ENCODE measurements at places on chromosomes 16 and 17.

- DNase-seq = peak; percentile 13
Observed at GRCh38 chr16:56513972-56514371, 5.9 kb downstream of the BBS2 start.

DNA sequence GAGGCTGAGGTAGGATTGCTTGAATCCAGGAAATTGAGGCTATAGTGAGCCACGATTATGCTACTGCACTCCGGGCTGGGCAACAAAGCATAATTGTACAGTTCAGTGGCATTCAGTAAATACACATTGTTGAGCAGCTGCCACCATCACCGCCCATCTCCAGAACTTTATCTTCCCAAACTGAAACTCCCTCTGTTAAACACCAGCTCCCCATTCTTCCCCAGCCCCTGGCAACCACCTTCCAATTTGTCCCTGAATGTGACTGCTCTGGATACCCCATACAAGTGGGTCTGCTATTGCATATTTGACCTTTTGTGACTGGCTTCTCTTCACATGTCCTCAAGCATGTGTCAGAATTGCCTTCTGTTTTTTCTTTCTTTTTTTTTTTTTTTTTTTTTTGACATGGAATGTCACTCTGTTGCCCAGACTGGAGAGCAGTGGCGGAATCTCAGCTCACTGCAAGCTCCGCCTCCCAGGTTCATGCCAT is 2.9 kb downstream of the RPL38 start:
- no peak for DNase-seq

DNA sequence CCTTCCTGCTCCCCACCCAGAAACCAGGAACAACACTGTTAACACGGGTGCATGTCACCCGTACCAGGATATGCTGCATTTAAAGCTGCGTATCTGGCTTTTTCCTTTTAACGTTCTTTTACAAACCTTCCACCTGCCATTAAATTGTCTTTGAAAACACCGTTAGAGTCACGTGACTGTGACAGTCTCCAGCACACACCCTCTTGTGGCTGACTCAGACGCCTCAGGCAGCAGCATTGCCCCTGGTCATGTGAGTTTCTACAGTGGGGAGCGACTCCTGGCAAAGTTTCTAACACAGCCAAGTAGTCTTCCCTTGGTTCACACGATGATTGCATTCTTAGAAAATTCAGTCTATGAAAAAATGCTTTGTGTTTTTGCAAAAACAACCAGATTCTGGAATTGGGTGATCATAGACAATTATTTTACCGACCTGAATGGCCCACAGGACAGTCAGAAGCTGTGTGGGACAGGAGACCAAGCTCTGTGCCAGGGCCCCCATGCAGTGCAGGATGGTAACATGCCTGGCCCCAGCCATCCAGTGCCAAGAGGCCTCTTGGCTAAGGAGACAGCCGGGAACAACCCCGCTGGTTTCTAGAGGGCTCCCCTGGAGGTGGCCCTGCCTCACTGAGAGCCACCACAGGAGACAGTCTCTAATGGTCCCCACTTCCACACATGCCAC is 199.1 kb downstream of the KATNIP start:
- peak; percentile 2 for DNase-seq

- DNase-seq = no peak
Observed at GRCh38 chr17:61410141-61411010, 10.7 kb downstream of the TBX2 start.

GRCh38 chr17:11565591-11565990 is 32.7 kb upstream of the DNAH9 start:
- no peak for DNase-seq
